Epithelial cell of proximal tubule (primary cell): ENCODE measurements at places on chromosomes 7 and 10.

GRCh38 chr7:27808626-27809025 lies 68.7 kb downstream of the TAX1BP1 start:
- no peak for DNase-seq

- DNase-seq = no peak
Measured at GRCh38 chr7:36683111-36683510, 41.2 kb downstream of the AOAH start.

- DNase-seq = no peak
Measured at GRCh38 chr7:105860793-105861192, 15.6 kb downstream of the ATXN7L1 start.

DNA sequence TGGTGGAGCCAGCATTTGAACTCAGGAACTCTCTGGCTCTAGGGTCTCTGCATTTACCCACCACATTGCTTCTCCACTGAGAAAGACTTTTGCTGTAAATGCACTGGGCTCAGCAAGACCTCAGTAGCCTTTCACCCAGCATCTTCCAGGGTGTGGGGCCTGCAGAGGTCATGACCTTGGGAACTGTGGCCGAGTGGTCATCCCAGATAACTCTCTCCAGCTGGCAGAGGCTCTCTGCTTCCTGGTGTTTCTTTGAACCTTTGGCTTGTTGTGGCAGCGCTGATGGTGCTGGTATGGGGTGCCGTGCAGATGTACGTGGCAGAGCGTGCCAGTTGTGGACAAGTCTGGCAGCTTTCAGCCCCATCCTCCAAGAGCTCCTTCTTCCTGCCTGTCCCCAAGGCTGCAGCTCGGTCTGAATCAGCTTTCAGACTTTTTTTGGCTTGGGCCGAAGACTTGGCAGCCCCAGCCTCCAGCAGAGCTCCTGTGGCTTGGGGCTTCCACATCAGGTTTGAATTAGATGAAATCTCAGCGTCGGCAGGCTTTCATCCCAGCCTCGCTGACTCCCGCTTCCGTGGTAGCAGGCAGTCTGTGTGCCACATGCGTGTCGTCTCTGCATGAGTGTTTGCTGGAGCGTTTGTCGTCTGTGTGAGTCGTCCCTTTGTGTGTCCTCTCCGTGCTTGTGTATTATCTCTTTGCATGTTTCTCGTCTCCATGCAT lies 21.5 kb downstream of the ADAMTS14 start:
- no peak for DNase-seq

GRCh38 chr10:36789974-36790373 lies 335.4 kb upstream of the ANKRD30A start:
- no peak for DNase-seq

- DNase-seq = no peak
Measured at GRCh38 chr7:116582806-116583444, 58.1 kb downstream of the CAV1 start.
